ENCODE measurements at places on chromosomes 5 and 9.
A peak's percentile ranks its signal among the peaks of the same experiment; 100 is the strongest.

- no peak for DNase-seq
Observed at GRCh38 chr5:33789567-33789957, 102.2 kb downstream of the ADAMTS12 start.

DNA sequence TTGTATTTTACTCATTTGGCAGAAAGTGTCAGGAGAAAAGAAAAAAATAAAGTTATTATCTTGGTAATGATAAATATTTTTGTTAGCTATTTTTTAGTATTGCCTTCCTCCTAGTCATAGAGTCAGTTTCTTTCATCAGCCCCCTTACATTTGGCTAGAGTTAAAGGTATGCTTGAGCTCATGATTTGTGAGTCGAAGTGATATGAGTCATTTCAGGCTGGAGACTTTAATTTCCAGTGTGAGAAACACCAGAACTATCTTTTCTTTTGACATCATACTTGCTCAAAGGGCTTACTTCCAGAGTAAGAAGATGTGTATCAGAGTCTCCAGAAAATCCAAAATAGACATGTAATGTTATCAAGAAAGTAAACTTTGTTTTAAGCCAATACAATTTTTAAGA is 746.7 kb upstream of the TYRP1 start:
- no peak for DNase-seq

DNA sequence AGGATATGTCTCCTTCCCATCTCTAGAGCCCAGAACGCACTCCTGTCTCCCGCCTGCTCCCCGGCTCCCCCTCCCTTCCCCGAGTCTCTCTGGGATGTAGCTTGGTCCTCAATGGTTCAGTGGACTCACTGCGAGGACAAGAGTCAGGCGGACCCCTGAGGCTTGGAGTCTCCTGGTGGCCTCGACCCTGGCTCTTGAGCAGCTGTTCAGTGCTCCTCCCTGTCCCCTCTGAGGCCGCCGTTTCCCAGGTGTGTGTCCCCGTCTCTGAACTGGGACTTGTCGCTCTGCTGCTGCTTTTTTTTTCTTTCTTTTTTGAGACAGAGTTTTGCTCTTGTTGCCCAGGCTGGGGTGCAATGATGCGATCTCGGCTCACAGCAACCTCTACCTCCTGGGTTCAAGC is 44.8 kb upstream of the IER5L start:
- DNase-seq = no peak

DNA sequence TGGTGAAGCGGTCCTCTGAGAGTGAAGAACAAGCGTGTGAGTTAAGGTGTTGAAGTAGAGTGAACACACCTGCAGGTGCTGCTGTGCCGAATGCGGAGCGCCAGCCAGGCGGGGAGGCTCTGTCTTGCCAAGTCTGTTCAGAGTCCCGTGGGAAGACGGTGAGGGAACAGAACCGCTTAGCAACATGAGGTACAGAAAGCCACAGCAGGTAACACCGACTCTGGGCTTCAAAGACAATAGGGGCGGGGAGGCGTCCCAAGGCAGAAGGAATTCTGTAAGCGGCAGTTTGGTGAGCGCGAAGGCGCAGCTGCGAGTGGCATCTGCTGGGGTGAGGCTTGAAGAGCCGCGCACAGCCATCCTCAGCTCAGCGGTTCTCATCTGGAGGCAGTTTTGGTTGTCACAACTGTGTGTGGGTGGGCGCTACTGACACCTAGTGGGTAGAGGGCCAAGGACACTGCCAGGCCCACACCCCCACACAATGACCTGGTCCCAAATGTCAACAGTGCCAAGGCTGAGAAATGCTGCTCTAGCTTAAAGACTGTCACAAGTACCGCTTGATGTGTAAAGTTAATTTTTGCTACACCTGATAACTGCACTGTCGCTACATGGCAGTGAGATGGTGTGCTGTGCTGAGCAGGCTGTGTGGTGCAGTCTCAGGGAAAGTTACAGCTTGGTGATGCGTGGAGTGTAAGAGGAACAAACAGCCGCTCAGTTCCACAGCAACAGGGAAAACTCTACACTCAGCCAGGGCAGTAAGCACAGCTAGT is 67.4 kb upstream of the TBC1D9B start:
- DNase-seq = peak; percentile 15

DNA sequence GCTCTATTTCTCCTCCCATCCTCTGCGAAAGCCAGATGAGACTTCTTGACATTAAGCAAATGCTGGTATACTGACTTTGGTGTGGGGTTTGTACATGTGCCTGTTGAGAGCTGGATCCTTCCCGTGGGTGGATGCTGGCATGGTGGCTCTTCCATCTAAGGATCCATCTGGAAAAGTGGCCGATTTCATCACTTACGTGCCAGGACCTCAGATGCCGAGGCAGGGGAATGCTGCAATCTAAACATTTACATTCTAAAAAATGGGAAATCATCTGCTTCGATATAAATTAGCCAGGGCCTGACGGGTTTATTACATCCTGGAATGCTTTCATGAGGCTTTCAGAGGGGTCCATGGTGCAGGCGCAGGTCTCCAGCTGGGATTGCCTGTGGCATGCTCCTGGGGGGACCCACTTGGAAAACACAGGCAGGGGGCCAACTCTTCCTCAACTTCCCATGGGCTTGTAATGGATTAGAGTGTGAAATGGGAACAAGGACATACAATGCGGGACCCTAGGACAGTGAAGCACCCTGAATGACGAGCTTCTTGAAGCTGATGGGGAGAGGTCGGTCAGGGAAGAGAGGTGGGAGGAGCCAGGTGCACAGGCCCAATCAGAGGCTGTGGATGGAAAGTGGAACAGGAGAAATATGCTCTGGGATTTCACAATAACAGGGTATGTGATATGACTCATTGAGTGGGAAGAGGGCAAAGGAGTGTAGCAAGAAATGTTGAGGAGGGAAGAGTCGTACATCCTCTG is 105.5 kb upstream of the PITX1 start:
- DNase-seq = no peak

DNA sequence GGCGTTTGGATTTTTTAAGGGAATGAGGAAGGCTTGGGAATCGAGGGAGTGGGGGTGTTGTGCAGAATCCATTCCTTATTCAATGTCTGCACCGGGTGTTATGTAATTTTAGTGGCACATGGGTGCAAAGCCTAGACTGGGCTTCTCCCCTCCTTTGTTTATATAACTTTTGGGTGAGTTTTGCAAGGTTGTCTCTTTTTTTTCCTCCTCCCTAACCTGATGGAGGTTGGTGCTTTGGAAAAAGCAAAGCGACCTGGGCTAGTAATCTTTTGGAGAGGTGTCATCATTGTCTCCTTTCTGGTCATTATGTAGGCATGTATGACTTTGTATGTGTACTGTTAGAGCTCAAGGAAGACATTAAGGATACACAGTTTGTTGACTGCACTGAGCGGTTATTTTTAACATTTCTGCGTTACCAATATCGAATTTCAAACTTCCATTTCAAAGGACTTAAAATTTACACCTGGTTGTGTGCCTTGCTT is 3.1 kb downstream of the SMARCA2 start:
- no peak for DNase-seq

DNA sequence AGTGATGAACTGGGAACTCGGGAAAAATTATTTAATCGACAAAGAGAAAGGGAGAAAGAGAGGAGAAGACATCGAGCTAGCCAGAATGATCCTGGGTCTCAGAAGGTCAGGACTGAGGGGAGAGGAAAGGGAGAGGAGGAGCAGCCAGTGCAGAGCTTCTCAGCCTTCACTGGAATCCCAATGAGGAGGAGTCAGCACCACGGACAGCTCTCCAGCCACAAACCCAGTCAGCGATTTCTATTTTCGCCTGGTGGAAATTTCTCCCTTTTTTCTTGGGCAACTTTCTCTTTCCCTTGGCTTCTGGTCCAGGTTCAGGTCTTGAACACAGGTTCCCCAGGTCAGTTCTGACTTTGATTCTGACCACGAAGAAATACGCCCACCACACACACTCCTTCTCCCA is 1.6 kb upstream of the BRINP1 start:
- no peak for DNase-seq

GRCh38 chr5:106481374-106481773 is 1189.4 kb downstream of the EFNA5 start:
- DNase-seq = no peak

- no peak for DNase-seq
Observed at GRCh38 chr5:136103118-136103517, 29.5 kb upstream of the SMAD5 start.

DNA sequence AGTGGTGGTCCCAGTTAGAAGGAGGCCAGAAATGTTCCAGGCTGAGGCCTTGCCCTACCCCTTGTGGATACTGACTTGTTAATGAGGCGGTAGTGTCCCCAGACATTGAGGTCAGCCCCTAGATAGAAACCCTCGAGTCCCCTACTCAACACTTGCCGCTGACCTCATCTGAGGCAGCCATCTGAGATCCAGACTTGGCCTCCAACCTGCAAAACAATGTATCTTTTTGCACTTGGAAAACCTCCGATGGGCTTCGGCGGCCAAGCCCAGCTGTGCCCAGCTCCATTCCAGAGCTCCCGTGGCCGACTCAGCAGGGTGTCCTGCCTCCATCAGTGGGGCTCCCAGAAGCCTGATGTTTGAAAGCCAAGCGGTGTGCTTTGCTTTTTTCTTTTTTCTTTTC is 122.1 kb downstream of the WNK2 start:
- DNase-seq = no peak

GRCh38 chr9:117355542-117355941 is 59.3 kb downstream of the ASTN2 start:
- DNase-seq = no peak

- DNase-seq = no peak
Observed at GRCh38 chr5:173217626-173218397, 17.2 kb downstream of the NKX2-5 start.

- DNase-seq = no peak
Observed at GRCh38 chr5:79011219-79011836, 26.2 kb upstream of the ARSB start.

GRCh38 chr5:160159991-160160792 is 40.9 kb upstream of the PWWP2A start:
- no peak for DNase-seq

- DNase-seq = no peak
Observed at GRCh38 chr5:134603059-134603458, 29.6 kb downstream of the SAR1B start.

Data from dermis microvascular lymphatic vessel endothelial cell (primary cell).